Stimulated activated CD8-positive, alpha-beta memory T cell treated with anti-CD3 and anti-CD28 coated beads, Interleukin-15, amount 100 ng/mL, for 24 hours (primary cell): ENCODE measurements at places on chromosomes 13 and 19.
A peak's percentile ranks its signal among the peaks of the same experiment; 100 is the strongest.

DNA sequence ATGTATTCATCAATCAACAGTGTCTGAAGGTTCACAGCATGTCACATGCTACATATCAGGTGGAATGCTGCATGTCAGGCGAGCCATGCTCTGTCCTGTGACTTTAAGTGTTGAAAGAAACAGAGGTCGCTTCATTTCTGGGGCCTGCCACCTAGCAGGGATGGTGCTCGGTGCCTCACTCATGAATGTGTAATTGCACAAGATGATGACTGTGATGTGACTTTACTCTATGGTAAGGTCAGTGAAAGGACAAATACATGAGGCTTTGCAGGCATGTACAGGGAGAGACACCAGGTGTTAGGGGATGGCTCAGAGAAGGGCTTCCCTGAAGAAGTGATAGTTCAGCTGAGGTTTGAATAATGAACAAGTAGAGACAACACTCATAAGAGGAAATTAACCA lies 66.7 kb downstream of the FRY start:
- DNase-seq = no peak

GRCh38 chr19:21611659-21612402 lies 106.4 kb downstream of the ZNF429 start:
- no peak for DNase-seq

DNA sequence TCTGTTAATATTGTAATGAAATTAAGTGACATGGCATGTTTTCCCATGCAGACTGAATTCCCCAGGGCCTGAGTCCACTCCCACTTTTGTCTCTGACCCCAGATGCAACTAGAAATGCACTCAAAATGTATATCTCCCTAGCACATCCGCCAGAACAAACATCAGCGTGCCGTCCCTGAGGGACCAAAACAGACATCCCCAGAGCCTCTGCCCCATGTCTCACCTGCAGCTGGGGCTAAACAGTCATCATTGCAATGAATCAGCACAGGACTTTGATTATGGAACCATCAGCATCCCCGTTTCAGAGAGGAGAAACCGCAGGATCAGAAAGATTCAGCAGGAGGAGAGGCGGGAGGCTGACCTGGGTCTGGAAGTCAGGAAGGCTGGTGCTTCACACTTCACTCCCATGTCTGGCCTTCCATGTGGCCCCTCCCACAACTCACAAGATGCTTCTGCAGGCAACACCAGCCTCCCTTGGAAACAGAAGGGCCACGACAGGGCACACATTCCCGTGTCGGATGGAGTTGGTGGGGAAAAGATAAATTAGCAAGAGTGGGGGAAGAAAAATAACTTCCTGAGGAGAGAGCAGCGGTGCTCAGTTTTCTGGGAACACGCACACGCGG lies 130.6 kb upstream of the VSTM2B start:
- DNase-seq = no peak

DNA sequence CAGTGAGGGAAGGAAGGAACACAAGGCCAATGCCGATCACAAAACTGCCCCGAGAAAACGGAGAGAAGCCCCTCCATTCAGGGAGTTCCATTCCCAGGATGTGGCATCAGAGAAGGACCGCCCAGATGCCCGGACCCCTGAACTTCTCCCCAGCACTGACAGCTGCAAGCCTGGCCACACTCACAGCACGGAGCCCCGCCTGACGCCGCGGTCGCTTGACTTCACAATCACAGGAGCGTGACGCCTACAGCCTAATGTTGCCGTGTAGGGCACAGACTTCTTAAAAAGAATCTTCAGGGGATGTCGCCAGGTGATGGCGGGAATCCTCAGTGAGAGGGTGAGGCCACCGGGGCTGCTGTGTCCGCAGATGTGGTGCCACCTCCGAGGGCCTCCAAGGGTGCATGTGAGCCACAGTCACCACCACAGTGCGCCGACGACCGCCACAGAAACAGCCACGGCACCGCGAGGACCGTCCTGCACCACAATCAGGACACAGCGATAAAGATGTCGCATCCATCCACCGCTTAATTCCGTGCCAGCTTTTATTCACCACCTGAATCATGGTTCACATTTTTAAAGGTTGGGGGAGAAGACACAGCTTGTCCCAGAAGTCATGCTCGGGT lies 77.2 kb downstream of the SPACA7 start:
- no peak for DNase-seq

DNA sequence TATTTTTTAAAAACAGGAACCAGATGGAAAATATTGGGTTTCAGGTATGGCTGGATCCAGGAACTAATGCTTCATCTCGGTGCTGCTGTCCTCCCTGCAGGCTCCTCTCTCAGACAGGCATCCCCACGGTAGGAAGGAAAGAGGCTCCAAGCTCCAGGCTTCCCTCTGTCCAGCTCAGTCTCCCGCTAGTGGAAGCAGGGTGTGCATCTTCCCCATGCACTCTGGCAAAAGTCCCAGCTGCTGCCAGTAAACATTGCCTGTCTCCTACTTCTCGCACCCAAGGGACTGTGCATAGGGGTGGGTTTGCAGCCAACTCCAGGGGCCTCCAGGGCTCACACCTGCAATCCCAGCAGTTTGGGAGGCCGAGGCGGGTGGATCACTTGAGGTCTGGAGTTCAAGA lies 29.2 kb downstream of the IL12RB1 start:
- DNase-seq = no peak

DNA sequence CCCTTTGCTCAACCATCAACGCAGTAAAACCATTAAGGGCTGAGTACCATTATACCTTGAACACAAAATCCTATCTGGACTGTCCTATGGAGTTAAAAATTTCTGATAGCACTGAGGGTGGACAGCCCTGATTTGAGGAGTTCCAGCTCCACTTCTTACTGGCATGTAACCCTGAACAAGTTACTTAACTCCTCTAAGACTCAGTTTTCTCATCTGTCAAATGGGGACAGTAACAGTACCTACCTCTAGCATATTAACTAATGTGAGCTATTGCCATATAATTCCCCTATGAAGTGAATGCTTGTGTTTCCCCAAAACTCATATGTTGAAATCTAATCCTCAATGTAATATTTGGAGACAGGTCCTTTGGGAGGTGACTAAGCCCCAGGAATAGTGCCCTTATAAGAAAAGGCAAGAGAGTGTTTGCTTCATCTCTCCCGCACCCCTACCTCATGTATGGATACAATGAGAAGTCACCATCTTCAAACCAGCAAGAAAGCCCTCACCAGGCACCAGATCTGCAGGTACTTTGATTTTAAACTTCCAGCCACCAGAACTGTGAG lies 61.9 kb upstream of the DOCK9 start:
- DNase-seq = no peak

- DNase-seq = no peak
Observed at GRCh38 chr13:99311748-99312492, 4.7 kb upstream of the GPR183 start.

DNA sequence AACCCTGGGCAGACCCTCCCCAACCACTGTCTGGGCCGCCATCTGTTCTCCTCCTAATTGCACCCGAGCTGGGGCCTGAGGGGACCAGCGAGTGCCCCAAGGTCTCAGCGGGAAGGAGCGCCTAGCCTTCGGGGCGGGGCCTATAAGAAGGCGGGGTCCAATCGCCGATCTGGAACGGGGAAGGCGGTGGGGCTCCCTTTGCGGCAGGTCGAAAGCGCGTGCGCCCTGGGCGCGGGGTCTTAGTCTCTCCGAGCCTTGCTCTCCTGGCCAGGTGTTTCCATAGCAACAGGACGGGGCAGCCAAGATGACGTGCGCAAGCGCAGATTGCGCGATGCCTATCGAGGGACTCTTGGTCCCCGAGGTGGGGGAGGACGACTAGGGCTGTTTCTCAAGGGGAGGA lies 2.8 kb downstream of the MAST1 start:
- DNase-seq = no peak

GRCh38 chr19:45187421-45188100 lies 9.0 kb downstream of the BLOC1S3 start:
- no peak for DNase-seq

GRCh38 chr13:80009760-80010159 lies 331.2 kb downstream of the SPRY2 start:
- DNase-seq = no peak

DNA sequence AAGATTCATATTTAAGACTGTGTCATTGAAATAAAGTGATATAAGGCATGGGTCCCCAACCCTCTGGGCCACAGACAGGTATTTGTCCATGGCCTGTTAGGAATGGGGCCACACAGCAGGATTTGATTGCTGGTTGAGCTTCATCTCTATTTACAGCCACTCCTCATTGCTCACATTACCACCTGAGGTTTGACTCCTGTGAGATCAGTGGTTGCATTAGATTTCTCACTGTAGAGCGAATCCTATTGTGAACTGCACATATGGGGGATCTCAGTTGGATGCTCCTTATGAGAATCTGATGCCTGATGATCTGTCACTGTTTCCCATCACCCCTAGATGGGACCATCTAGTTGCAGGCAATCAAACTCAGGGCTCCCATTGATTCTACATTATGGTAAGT lies 132.1 kb downstream of the PCDH17 start:
- no peak for DNase-seq

- no peak for DNase-seq
Observed at GRCh38 chr13:97502181-97502580, 68.2 kb downstream of the RAP2A start.

GRCh38 chr13:41060082-41060723 lies 1.1 kb upstream of the WBP4 start:
- peak; percentile 51 for DNase-seq

DNA sequence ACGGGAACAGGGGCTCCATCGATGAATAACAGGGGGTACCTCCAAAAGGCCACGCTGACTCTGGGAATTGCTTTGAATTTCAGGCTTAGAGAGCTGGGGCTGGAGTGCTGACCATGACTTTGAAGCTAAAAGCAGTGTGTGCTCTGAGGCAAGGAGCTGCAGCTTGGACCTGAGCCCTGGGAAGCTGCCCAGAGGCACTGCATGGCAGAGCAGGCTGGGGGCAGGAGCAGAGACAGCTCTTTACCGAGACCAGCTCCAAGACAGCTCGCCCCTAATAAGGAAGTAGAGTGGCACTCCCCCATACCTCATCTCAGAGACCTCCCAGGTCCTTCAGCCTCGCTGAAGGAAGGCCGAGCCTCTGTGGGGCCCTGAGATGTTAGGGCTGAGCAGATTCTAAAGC lies 200.2 kb downstream of the COL4A1 start:
- no peak for DNase-seq

GRCh38 chr19:29260477-29261317 lies 47.7 kb upstream of the UQCRFS1 start:
- no peak for DNase-seq

DNA sequence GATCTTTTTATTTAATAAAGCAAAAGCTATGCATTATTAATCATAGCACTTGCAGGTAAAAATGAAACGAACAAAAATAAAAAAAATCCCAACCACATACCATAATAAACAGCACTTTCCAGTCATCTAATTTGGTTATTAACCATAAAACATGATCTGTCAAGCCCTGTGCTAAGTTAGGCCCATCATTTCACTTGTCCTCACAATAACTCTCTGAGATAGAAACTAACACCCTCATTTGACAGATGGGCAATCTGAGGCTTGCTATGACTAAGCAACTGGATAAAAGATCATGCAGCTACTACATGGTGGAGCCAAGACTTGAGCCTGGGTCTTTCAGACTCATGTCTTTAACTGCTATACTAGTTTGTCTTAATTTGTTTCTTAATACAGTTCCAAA lies 21.8 kb downstream of the PROSER1 start:
- DNase-seq = no peak

- no peak for DNase-seq
Observed at GRCh38 chr13:102326381-102327118, 75.3 kb downstream of the FGF14 start.

DNA sequence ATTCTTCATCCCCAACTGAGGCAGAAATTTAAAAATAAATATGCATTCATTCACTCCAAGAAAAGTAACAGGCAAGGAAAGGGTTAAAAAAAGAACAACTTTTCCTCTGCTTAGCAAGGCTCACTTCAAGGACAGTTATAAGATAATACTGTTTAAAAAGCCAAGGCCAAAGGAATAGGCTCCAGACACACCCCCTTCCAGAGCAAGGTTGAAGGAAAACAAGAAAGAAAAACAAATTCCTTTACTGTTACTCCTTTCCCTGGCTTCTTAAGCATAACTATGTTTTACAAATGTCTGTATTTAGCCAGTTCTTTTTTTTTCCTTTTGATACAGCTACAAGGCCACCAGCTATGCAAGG lies 8.5 kb downstream of the SIGLEC11 start:
- no peak for DNase-seq

- no peak for DNase-seq
Observed at GRCh38 chr19:53160350-53160749, 1.5 kb upstream of the ZNF347 start.

GRCh38 chr13:106695139-106695538 lies 127.2 kb upstream of the ARGLU1 start:
- DNase-seq = no peak

DNA sequence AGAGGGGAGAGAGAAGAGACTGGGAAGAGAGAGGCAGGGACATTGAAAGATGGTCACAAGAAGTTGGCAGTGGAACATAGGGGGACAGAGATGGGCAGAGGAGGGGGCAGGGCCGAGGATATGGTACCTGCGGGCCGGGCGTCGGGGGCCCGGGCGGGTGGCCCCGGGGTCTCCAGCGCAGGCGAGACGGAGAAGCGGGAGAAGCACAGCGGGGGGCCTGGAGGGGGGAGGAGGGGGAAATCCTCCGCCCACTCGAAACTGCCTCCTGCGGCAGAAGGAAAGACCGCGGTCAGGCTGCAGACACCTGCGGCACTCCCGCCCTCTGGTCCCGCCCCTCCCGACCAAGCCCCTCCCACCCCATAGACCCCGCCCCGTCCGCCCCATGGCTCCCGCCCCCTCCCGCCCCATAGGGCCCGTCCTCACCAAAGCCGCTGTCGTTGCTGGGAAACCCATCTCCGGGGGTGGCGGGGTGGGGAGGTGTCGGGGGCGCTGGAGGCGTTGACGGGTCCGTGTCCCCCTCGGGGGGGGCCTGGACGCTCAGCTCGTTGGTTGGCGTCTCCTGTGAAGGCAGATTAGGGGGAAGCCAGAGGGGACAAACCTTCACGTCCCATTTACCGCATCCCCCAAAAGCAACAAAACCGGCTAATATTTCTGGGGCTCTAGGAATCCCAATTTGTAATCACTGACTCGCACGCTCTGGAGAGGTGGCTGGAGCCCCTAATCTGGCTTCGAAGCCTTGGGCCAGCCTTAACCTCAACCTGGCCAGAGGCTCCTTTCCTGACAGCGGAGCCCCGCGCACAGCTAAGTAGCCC lies 20.4 kb downstream of the LMTK3 start:
- DNase-seq = no peak

DNA sequence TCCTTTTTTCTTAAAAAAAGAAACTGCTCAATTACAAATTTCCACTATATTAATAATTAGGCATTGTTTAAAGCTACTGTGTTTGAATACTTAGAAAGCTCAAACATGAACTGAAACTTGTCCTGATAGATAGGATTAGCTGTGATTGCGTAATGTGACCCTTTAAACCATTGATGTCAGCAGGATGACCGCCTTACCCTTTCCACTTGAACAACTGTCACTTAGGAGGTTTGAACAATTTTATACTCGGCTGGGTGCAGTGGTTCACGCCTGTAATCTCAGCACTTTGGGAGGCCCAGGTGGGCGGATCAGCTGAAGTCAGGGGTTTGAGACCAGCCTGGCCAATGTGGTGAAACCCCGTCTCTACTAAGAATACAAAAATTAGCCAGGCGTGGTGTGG lies 2.9 kb downstream of the LAMP1 start:
- no peak for DNase-seq

GRCh38 chr13:109131698-109132257 lies 502.4 kb downstream of the MYO16 start:
- DNase-seq = no peak

- DNase-seq = no peak
Observed at GRCh38 chr19:51690454-51691073, 2.6 kb upstream of the SPACA6 start.

GRCh38 chr13:71632206-71632605 lies 234.8 kb downstream of the DACH1 start:
- DNase-seq = no peak

GRCh38 chr13:38872693-38873092 lies 117.9 kb downstream of the STOML3 start:
- DNase-seq = no peak
